Activated CD4-positive, alpha-beta T cell treated with anti-CD3 and anti-CD28 coated beads for 36 hours (primary cell): ENCODE measurements at places on chromosomes 1 and 21.

- DNase-seq, result no peak
- no peaks in the 10 kb centered on the region for H3K27me3 ChIP-seq
- H3K4me3 ChIP-seq, result no peak overlapping the region
- H3K36me3 ChIP-seq, result no peaks in the 10 kb centered on the region
- H3K4me1 ChIP-seq, result peaks cover 24% of the 10 kb centered on the region
- no peak overlapping the region for H3K27ac ChIP-seq
Measured at GRCh38 chr21:42242611-42243010, 23.7 kb downstream of the ABCG1 start.

DNA sequence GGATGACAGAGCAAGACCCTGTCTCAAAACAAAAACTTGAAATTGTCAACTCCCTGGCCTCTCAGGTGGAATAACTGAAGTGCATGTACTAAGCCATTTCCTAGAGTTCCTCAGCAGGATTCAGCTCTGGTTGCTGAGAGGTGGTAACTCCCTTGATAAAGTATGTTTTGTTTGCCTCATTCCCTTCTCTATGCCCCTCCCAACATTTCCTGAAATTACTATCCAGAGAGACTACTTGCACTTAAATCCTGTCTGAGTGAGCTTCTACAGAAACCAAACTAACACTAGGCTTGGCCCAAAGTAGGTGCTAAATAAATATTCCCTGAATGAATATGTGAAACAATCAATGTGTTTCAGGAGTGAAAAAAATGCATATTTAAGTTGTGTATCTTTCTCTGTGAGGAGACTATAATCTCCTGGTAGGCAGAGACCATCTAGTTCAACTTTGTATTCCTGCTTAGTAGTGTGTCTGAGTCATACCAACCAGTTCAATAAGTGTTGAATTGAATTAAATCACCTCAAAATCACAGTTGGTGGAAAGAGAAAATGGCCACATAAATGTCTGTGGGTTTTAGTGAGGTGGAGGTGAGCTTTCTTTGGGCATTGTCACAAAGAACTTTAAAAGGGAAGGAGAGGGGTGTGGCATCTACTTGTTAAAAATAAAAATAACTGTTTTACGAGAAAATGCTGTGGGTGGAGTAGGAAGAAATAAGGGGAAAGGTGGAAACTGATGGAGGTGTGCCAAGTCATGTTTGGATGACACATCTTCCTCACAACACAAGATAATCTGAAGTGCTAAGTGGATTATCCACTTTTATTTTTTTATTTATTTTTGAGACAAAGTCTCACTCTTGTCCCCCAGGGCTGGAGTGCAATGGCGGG lies 12.6 kb downstream of the RIMKLA start:
- H3K4me1 ChIP-seq, result peaks cover 11% of the 10 kb centered on the region
- no peak overlapping the region for H3K27ac ChIP-seq
- no peaks in the 10 kb centered on the region for H3K36me3 ChIP-seq
- peaks cover 3% of the 10 kb centered on the region for H3K27me3 ChIP-seq
- DNase-seq, result peak; percentile 7

DNA sequence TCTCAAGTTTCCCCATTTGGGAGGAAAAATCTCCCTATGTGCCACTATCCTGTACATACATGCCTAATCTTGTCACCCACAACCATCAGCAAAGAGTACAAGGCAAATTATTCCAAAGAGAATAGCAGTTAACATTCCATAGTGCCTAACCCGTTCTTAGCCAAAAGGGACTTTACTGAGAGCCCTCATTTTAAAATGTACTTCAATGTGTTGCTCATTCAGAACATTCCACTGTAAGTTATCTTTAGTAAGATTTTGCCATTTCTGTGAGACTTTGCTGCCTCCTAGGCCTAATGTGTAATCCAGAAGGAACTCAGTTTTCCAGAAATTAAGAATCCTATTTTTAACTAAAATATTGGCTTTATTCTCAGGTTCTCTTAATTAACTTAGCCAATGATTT lies 11.3 kb upstream of the MRPL55 start:
- no peaks in the 10 kb centered on the region for H3K27me3 ChIP-seq
- no peak overlapping the region for H3K27ac ChIP-seq
- DNase-seq, result no peak
- peaks cover 7% of the 10 kb centered on the region for H3K4me1 ChIP-seq

DNA sequence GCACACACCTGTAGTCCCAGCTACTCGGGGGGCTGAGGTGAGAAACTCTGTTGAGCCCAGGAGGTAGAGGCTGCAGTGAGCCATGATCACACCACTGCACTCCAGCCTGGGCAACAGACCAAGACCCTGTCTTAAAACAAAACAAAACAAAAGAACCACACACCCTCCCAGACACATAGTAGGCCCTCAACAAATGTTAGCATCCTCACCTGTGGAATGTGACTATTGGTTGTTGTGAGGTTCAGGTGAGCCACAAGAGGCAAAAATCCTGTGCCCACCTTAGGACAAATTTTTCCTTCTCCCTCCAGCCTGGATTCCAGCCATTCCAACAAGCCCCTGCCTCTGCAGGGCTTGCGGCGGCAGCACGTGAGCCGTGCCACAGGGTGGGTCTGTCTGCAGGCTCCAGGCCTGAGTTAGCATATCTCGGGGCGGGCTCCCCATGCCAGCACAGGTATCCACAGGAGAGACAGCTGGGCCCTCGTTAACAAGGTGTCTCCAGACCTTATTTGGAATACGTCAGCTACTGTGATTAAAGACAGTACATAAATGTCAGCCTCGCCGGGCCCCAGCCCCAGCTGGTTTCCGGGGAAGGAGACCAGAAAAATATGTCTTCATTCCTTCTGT lies 17.4 kb downstream of the C1QB start:
- DNase-seq, result no peak
- H3K36me3 ChIP-seq, result no peaks in the 10 kb centered on the region

GRCh38 chr1:234836776-234837357 lies 226.9 kb upstream of the IRF2BP2 start:
- H3K27me3 ChIP-seq, result no peaks in the 10 kb centered on the region
- H3K36me3 ChIP-seq, result no peaks in the 10 kb centered on the region
- no peak overlapping the region for H3K27ac ChIP-seq
- DNase-seq, result no peak

DNA sequence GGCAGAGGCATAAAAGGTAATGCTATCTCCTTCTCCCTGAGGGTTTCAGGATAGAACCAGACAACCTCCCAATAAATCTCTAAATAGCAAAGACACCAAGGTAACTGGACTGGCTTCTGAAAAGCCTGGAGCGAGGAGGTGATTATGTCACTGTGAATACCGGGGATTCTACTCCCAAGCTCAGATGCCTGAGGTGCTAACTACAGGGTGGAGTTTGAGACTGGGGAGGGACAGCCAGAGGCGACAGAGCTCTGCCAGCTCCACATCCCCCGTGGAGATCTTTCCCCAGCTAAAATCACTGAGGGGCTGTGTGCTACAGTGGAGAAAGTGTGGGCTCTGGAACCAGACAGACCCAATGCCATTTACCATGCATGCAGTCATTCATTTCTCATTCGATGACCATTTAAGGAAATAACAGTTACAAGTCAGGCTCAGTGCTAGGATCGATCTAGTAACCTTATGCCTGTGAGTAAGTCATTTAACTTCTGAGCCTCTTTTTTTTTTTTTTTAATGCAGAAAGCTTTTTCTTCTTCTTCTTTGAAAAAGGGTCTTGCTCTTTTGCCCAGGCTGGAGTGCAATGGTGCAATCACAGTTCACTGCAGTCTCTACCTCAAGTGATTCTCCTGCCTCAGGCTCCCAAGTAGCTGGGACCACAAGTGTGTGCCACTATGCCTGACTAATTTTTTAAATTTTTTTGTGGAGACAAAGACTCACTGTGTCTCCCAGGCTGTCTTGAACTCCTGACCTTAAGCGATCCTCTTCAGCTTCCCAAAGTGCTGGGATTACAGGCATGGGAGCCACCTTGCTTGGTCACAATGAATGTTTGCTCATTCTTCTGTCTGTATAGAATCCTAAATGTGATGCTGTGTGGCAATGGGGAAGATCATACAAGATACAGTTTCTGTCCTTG lies 8.1 kb upstream of the SLC45A3 start:
- H3K27me3 ChIP-seq, result no peaks in the 10 kb centered on the region
- H3K4me3 ChIP-seq, result no peak overlapping the region
- no peak for DNase-seq
- H3K4me1 ChIP-seq, result no peaks in the 10 kb centered on the region
- H3K36me3 ChIP-seq, result no peaks in the 10 kb centered on the region

DNA sequence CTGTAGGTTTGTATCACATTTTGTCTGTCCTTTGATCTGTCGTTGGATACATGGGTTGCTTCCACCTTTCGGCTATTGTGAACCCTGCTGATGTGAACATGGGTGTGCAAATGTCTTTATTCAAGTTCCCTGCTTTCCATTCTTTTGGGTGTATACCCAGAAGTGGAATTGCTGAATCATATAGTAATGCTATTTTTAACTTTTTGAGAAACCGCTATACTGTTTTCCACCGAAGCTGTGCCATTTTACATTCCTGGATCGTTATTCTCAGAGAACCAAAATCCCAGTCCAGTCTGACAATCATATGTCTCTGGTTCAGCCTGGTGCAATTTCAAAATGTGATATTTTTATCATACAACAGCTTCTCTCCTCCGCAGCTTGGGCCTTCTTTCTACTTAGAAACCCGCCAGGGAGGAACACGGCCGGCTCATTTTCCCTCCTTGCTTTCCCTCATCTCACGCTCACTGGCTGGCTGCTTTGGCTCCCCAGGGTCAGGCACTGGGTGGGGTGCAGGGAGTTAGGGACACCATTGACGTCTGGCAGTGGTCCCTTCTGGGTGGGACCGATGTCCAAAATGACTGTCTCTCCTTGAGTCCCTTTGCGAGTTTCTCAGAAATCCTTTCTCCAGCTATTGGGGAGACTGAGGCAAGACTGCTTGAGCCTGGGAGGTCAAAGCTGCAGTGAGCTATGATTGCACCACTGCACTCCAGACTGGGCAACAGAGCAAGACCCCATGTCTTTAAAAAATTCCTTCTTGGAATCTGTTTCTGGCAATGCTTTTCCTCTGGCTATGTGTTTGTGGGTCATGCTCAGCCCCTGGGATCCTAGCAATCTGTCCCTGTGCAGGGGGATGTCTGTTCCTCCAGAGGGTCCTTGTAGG lies 73.5 kb upstream of the AKT3 start:
- H3K27ac ChIP-seq, result no peak overlapping the region
- H3K4me1 ChIP-seq, result no peaks in the 10 kb centered on the region
- DNase-seq, result no peak
- H3K4me3 ChIP-seq, result no peak overlapping the region
- peaks cover 14% of the 10 kb centered on the region for H3K27me3 ChIP-seq
- no peaks in the 10 kb centered on the region for H3K36me3 ChIP-seq

DNA sequence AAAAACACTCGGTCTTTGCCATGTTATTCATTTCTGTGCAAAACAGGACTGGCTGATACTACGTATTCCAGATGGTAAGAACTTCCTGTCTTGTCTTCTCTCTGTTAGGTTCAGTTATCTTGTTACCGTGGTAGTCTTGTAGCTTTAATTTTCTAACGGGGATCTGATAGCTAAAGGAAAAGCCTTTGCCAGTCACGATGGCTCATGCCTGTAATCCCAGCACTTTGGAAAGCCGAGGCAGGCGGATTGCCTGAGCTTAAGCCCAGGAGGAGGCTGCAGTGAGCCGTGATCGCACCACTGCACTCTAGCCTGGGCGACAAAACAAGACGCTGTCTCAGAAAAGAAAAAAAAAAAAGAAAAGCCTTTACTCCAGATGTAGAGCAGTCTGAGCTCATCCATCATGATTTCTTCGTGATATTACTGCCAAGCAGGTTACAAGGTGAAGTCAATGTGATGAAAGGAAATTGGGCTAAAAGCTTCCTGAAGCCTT lies 11.1 kb upstream of the MSTO1 start:
- no peaks in the 10 kb centered on the region for H3K36me3 ChIP-seq
- peaks cover 13% of the 10 kb centered on the region for H3K4me1 ChIP-seq
- DNase-seq, result peak; percentile 32
- H3K4me3 ChIP-seq, result peak overlapping the region; percentile 64
- peak overlapping the region; percentile 73 for H3K27ac ChIP-seq
- H3K27me3 ChIP-seq, result no peaks in the 10 kb centered on the region

DNA sequence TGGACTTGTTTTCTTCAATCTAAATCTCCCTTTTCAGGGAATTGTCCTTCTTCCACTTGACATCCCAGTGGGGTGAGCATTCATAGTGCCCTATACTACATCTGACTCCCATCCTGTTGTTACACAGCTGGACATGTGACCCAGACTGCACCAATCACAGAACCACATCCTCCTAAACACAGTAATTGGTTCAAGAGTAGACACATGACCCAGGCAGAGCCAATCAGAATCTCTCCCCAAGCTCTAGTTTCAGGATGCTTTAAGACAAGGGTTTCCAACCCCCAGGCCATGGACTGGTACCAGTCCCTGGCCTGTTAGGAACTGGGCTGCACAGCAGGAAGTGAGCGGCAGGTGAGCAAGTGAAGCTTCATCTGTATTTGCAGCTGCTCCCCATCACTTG lies 5.6 kb upstream of the DDOST start:
- no peak overlapping the region for H3K27ac ChIP-seq
- DNase-seq, result peak; percentile 51
- H3K36me3 ChIP-seq, result no peaks in the 10 kb centered on the region
- no peaks in the 10 kb centered on the region for H3K27me3 ChIP-seq
- H3K4me1 ChIP-seq, result peaks cover 13% of the 10 kb centered on the region
- H3K4me3 ChIP-seq, result no peak overlapping the region

DNA sequence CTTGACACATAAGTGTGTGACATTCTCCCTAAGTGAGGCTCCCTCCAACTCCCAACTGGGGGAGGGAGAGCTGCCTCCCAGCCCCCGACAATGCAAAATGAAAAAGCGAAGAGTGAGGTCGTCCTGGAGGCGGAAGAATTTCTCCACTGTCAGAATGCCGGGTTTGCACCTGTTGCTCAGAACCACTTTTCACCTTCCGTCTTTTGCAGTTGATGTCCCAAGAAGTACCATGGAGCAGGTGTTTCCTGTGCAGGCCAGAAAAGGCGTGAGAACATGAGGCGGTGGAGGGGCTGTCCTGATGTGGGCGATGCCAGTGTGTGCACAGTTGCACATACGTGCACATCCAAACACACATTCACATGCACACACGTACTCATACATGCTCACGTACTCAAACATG lies 158.6 kb upstream of the AJAP1 start:
- H3K4me1 ChIP-seq, result no peaks in the 10 kb centered on the region
- peaks cover 10% of the 10 kb centered on the region for H3K27me3 ChIP-seq
- no peak overlapping the region for H3K4me3 ChIP-seq
- H3K27ac ChIP-seq, result no peak overlapping the region
- no peak for DNase-seq

- DNase-seq, result no peak
- H3K4me3 ChIP-seq, result no peak overlapping the region
- no peaks in the 10 kb centered on the region for H3K27me3 ChIP-seq
- H3K36me3 ChIP-seq, result peaks cover 32% of the 10 kb centered on the region
- H3K27ac ChIP-seq, result no peak overlapping the region
Measured at GRCh38 chr1:67404212-67404620, 26.0 kb downstream of the SERBP1 start.

DNA sequence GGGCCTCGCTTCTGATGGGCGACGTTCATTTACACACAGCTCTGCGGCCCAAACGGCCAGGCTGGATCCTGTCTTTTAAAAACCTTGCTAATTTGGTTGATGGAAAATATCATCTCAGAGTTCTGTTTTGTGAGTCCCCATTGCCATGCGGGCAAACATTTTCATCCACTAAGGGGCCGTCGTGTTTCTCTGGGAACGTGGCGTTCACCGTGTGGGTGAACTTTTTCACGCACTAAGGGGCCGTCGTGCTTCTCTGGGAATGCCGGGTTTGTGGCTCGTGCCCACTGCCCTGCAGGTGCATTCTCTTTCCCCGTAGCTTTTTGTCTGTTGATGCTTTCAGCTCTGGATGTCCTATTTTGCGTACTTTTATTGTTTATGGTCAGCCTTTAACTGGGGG lies 6.8 kb downstream of the COL18A1 start:
- DNase-seq, result no peak
- H3K4me1 ChIP-seq, result peaks cover under 1% of the 10 kb centered on the region
- H3K27ac ChIP-seq, result no peak overlapping the region
